ENCODE measurements at places on chromosomes 7 and 10.

- no peak for DNase-seq
Measured at GRCh38 chr7:43240565-43240964, 128.1 kb downstream of the HECW1 start.

DNA sequence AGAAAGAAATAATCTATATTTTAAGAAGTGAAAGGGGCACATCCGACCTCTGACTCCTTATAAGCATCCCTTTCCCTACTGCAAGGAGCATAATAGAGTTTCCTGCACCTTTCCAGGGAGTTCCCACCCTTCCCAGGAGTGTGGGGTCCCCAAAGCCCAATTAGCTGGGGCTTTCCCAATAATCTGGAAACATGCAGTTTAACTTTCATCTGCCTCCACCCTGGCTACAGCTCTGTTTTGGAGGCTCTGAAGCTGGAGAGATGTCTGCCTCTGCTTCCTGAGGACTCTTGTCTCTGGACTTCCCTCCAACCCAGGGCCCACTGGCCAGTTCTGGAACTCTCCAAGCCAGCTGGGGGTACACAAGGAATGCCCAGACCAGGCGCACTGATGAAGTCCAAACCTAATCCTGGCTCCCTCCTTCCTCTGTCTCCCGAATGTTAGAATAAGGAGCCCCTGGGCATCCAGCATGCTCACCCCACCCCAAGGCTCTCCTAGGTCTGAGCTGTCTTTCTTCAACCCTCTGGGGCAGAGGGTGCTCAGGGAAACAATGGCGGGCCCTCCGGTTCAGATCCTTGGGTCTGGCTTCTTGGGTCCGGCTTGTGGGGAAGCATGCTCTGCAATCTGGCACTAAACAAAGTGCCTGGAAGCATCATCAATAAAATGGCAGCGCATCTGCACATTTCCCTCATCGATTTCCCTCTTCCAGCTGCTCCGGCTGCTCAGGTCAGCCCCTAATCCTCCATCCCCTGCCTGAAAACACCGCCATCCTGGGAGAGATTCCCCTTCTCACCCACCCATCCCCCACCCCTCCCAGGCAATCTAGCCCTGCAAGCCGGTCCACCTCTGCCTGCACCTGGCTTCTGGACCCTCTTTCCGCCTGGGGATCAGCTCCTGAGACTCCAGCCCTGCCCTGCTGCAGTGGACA is 13.3 kb downstream of the HOXA4 start:
- DNase-seq: no peak

DNA sequence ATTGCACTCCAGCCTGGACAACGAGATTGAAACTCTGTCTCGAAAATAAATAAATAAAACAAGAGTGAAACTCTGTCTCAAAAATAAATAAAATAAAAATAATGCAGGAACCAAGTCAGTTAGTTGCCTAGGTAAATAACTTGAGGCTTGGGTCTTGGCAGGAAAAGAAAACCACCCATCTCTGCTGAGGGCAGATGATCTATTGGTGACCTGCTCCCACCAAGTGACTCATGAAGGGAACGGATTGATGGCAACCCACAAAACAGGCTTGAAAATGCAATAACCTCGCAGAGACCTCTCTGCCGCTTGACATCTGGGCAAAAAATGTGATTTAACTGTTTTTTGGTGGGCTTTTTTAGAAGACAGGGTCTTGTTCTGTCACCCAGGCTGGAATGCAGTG is 86.6 kb downstream of the CALN1 start:
- DNase-seq: no peak

- DNase-seq: no peak
Measured at GRCh38 chr7:122143376-122143750, 686 bp downstream of the AASS start.

DNA sequence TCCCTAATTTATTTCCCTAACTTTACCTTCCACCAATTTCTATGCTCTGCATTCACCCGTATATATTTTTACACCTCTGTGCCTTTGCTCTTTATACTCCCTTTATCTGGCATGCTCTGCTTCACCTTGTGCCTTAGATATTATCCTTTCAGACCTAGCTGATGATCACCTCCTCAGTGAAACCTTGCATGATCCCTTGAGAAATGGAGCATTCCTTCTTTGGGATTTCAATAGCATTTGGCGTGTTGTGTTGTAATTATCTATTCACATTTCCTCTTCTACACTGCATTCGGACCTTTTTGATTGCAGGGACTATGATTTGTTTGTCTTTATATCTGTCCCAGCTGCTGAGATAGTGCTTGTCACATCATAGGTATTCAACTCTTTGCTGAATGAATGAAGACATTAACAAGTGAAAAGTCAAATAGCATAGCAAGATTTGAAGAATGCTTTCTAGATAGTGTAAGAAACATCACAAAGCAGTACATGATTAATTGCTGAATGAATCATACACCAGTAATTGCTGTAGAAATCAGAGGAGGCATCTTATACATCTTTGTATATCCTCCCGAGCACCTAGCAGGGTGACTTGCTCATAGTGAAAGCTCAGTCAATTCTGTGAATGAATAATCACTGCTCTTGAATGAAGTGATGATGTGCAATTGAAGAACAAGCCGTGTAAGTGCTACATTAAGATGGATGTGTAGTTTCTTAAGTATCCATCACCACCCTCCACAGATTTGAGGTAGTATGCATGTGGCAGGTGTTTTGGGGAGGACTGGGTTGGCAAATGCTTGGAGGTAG is 2.0 kb upstream of the TM9SF3 start:
- no peak for DNase-seq

- DNase-seq: no peak
Measured at GRCh38 chr10:71090330-71090729, 122.0 kb upstream of the UNC5B start.

- no peak for DNase-seq
Measured at GRCh38 chr10:132036153-132036886, 29.4 kb upstream of the JAKMIP3 start.

DNA sequence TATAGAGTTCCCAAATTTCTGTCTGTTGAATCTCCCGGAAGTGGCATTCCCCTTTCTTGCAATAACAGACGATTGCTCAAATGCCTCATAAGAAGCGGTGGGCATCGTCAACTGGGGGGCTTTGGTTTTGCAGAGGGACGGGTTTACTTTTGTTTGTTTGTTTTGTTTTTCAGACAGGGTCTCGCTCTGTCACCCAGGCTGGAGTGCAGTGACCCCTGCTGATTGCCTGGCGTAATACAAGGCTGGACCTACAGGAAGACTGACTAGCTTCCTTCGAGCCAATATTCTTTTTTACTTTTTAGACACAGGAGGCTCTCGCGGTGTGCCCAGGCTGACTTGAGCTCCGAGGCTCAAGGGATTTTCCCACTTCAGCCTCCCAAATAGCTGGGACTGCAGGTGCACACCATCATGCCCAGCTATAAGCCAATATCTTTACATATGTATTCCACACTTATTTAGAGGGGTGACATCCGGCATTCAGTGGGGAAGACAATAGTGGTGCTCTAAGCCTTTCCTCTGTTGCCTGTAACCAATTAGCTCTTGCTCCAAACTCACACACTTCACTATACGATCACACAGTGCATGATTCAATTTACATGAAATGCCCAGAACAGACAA is 58.1 kb downstream of the FHIP2A start:
- DNase-seq: peak; percentile 41

GRCh38 chr7:21185653-21186265 is 242.1 kb upstream of the SP4 start:
- no peak for DNase-seq

DNA sequence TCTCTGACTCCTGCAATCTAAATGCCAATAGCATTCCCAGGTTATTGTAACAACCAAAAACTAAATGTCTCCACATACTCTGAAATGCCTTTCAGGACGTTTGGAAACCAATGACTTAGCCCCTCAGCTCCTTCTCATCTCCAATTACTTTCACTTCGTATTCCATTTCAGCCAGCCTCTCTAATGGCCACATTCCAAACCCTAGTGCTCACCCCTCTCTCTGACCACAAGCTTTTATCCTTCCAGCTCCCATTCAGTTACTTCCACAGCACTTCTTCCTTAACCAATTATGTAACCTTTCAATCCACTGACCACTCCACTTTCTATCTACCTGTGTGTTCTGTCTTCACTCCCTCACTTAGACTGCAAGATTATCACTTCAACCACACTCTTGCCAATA is 4.3 kb downstream of the NOC3L start:
- DNase-seq: no peak

DNA sequence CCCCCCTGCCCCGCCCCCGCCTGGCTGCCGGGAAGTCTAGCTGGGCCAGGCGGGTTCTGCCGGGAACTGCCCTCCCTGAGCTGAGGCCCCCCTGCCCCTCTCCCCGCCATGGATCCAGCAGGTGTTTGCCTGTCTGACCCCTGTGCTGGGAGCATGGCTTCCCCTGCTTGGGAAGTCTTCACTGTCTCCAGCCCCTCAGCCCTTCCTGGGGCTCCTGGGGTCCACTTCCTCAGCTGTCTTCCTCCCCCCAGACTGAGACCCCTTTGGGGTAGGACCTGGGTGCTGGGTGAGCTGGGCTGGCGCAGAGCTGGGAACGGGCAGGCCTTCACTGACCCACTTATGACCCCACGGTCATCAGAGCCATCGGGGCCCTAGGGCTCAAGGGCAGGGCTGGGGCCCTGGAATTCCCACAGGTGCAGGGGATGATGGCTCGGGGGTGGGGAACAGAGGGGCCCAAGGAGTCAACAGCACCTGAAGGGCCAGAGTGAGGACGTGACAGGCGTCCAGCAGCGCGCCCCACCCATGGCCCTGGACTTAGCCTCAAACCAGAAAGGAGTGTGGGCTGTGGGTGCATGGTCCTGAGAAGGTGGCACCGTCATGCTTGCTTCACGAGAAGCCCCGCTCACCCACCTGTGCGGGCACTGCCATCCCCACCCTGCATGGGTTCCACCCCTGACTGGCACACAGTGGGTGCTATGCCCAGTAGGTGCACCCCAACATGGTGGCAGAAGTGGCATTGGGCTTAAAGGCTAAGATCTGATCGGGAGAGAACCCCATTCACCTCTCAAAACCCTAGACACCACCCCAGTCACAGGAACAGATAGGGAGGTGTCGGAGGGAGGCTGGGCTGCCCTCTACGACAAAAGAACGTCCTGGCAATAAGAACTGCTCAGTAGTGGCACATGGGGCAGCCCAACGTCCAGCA is 16.2 kb upstream of the TNRC18 start:
- DNase-seq: no peak

DNA sequence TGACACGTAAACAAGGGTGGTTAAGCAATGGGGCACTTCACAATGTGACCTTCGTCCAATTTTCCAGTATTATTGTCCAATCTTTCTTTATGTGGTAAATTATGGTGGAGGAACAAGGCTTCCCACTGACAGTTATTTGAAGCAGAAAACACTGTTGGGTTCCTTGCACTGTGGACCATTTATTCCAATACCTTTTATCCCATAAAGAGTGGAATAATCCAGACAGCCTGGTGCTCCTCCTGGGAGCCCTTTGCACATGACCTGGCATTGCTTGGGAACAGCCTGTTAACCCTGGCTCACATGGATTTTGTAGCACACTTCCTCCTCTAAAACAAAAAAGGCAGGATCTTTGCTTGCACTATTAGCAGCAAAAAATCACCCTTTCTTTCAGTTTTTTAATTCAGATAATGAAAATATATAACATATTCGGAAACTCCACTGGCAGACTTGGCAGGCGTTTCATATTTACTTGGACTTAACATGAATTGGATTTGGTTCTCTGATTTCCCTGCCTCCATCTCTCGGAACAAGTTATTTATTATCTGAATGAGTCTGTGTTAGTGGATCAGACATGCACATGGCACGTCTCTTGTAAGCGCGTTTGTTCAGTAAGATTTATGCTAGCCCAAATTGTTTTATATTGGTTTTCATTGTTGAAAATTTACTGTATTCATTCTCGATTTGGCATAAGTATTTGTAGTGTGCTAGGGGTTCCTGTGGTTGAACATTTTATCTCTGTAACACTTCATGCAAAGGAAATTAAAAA is 59.3 kb downstream of the BMPER start:
- DNase-seq: no peak

DNA sequence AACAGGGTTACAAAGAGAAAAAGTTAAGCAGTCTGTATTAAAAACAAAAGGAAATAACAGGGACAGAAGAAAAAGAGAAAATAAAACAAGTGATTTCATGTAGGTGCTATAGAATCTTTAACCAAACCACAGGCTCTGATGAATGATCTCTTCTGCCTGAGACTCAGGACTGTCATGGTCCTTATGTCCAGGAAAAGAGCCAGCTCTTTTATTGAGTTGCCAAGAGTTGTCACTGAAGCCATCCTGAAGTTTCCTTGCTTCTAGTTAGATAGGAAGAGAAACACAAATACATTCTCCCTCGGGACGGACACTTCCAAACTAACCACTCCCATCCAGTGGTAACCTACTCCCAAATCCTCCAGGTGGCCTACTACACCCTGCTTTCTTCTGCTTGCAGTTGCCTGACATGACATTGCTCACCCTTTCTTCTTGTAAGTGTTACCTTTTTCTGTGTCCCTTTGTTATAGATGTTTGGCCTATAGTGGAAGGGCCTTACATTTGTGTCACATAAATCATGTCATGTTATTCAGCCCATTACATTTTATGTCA is 346.7 kb downstream of the NRG3 start:
- DNase-seq: no peak

DNA sequence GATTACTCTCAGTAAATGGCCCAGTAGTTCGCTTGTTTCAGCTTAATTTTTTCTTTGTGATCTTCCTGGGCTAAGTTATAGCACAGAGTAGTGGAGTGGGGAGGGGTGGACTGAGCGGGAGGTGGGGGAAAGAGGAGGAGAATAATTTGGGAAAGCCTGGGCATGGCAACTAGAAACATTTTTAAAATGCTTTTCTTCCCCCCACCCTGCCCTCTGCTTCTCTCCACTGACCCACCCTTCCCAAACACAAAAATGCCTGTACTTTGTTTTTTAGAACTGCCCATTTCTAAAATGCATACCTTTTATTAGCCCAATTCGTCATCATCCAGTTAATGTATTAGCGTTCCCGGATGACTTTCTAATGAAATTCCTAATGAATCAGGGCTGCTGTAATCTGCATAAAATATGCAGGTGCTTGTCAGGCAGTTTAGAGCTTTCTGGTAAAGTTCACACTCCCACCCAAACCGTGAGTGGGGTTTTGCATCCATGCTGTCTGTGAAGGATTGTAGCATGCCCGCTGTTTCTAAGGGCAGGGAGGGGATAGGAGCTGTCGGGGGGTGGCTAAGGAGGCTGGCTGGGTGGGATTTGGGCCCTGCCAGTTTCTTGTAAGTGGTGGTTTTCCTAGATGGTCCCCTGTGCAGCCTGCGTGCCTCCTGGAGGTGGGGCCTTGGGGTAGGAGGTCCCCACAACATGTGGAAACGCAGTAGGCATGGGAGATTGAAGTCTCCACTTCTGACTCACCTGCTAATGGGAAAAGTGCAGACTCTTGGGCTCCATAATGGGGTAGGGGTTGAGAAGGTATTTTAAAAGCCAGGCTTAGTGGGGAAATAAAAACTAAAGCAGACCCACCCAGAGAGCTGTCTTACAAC is 190.3 kb downstream of the TCF7L2 start:
- no peak for DNase-seq

GRCh38 chr7:158733220-158733519 is 28.6 kb upstream of the NCAPG2 start:
- no peak for DNase-seq

All from CD4-positive, alpha-beta T cell treated with Interleukin-15 for 1 hour (primary cell).